ENCODE measurements at places on chromosomes 7 and 10.

DNA sequence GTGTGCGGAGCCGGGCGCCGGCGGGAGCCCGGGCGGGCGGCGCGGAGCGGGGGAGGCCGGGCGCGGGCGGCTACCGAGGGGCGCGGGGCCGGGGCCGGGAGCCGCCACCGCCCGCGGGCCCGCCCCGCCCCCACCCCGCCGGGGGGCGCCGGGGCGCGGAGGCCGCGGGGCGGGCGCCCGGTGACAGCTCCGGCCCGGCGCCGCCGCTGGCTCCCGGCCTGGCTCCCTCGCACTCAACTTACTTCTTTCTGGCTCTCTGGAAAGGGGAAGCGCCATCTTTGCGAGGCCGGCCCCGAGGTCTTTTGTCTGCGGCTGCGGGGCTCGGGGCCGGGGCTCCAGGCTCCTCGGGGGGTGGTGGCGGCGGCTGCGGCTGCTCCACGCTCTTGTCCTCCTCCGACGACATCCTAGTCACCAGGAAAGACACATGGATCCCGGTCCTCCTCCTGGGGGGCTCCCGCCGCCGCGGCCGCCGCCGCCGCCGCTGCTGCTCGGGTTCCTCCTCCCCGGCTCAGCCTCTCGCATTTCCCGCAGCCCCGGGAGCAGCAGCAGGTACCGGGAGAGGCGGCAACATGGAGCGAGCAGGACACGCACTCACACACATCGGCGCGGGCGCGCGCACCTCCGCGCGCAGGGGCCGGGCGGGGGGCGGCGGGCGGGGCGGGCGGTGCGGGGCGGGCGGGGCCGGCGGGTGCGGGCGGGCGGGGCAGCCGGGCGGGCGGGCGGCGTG is at the start of gene KMT2C:
TSS of gene KMT2C (minus strand) at position 620 of the 727 bp plus-strand sequence. CDS start at position 403, 217 bp downstream.
- no peak for DNase-seq

GRCh38 chr7:47191876-47192291 is 390.0 kb downstream of the TNS3 start:
- DNase-seq, result no peak

- no peak for DNase-seq
These were observed 6.9 kb downstream of the CHPF2 start for GRCh38 chr7:151238924-151239836.

- no peak for DNase-seq
These were observed 41.7 kb downstream of the REEP3 start for GRCh38 chr10:63562857-63563256.

DNA sequence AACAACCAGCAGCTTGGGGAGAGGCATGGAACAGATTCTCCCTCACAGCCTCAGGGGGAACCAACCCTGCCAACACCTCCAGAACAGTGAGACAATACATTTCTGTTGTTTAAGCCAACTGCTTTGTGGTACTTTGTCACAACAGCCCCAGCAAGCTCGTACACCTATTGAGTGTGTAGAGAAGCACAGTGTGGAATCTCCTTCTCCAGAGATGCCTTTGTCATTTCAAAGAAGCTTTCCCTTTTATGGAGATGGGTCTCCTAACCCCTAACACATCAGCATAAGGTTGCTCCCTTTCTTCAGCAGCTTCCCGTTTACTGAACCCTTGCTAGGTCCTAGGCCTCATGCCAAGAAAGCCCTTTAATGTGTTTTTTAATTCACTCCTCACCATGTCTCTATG is 60.7 kb upstream of the AGK start:
- DNase-seq, result peak; percentile 60

DNA sequence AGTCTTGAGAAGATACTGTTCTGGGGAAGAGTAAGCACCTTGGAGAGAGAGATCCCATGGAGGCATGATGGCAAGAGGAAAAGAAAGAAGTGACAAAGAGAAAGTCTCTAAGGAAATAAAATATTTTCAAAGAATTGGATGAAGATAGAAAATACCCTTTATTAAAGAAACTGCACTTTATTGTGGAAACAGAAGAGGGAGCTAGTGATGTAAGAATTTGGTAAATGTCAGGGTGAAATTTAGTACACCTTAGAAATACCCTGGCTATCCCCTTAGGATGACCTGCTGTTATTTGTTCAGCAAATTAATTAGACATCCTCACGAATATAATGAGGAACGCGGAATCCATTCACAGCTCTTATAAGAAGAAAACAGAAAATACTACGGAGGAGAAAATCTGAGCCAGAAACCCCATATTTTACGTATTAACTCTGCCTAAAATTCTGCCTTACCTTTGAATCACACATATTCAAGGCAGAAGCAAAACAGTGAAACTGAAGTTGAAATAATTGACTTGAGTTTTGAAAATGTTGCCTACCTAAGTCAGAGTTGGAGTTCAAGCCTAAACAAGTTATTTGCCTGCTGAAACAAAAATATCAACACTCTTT is 90.7 kb downstream of the TFPI2 start:
- no peak for DNase-seq

DNA sequence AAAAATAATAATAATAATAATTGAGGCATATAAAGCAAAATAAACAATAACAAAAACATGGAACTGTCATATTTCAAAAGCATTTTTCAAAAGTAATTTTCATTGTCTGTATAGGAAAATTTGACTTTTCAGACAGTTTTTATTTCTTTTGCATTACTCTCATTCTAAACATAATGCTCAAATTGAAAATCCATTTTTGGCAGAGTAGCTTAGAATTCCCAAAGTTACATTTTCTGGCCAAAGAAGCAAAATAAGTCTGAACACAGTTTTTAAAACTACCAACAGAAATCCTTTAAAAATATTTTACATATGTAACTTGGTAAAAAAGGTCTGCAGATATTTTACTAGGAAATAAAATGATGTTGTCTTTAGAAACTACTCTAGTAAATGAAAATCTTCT is 535.4 kb downstream of the ANKRD7 start:
- DNase-seq, result no peak

- no peak for DNase-seq
These were observed 15.2 kb downstream of the GPR85 start for GRCh38 chr7:113071465-113071864.

All from NT2/D1 (cell line).